Fibroblast of skin of abdomen (primary cell): ENCODE measurements at places on chromosomes 16 and 17.

- DNase-seq, result no peak
These were observed 16.0 kb downstream of the BAIAP2 start for GRCh38 chr17:81050645-81051625.

DNA sequence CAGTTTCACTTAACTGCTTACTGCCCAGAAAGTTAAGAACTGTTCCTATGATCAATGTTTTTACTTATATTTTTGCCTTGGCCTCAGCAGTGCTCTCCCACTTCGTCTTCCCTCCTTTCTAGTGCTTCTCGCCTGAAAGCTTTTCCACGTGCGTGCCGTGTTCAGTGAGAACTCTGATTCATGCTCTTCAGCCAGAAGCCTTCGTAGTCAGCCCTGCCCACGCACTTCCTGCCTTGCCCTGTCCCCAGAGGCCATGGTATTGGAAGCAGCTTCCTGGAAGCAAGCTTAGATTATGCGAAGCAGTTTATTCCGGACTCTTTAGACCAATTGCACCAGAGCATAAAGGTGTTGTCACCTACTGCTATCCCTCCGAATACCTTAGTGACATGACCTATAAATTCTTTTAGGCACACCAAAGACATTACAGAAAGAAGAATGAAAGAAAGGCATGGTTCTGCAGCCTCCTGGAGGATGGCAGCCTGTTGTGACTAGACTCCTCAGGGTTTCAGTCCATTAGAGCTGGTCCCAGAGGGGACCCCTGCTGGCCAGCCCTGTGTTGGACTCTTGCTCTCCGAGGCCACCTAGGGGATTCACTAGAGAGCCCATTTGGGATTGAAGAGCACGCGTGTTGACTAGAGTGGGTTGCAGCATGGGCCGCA, 105.2 kb downstream of the RPTOR start:
- DNase-seq, result peak; percentile 78

DNA sequence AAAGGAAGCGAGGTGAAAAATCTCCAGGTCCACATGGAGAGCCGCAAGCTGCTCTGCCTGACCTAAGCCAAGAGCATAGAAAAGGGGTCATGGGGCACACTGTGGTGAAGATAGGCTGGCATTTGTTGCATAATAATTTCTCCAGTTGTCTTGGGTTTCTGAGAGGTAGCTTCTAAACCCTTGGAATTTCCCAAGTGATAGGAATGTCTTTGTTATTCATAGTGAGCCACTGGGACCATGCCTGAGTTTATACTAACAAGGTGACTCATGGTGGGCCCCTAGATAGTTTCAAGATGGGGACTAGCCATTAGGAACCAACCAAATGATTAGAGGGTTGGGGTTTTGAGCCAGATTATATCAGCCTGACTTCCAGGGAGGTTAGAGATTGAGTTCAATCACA, 25.6 kb downstream of the SOST start:
- DNase-seq, result peak; percentile 94

DNA sequence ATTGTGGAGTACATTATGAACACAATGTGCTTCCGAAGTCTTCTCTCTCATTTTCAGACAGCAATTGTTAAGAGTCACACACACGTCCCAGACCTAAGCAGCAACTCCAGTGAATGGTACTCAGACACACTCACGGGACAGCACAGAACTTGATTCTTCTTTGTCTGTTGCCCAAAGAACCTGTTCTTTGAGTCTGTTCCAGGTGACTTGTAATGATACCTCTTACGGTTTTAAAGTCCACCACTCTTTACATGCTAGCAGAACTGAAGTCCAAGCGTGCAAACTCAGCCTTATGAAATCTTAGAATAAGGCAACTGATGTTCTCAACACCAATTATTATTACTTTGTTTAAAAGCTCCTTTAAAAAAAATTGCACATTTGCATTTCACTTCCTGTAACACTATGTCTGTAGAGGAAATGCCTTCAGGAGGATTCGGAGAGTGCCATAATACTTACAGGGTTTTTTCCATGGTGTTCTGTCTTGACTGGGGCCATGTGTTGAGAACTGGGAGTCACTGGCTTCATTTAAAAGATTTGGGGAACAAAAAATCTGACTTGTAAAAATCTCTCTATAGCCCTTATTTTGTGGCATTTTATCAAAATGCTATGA, 48.1 kb downstream of the MARF1 start:
- DNase-seq, result no peak

GRCh38 chr16:58493756-58494431, 6.0 kb upstream of the NDRG4 start:
- no peak for DNase-seq

- no peak for DNase-seq
These were observed 24.9 kb downstream of the UBE2G1 start for GRCh38 chr17:4341616-4341977.

DNA sequence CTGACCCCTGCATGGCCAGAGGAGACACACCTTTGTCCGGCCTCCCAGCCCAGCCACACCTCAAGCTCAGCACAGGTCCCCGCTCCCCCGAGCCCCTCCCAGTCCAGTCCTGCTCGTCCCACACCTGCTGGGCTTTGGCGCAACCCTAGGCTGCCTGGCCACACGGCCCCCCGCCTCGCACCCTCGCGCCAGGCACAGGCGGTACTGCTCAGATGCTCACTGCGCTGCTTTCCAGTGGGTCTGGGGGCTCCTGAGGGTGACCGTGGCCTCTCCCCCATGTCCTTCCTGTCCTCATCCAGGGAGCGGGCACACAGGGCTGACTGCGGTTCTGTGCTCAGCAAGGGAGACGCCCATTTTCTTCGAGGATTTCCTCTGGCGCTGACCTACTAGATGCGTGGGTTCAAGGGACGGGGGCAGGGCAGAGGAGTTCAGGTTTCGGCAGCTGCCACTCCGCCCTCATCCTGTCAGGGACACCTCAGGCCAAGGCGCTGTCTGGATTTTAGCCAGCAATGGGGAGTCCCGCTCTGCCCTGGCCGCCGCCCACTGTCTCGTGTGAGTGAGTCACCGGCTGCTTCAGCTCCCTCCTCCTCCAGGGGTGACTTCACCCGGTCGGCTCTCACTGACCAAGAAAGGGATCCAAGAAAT, 118.0 kb upstream of the ZNF469 start:
- peak; percentile 92 for DNase-seq

DNA sequence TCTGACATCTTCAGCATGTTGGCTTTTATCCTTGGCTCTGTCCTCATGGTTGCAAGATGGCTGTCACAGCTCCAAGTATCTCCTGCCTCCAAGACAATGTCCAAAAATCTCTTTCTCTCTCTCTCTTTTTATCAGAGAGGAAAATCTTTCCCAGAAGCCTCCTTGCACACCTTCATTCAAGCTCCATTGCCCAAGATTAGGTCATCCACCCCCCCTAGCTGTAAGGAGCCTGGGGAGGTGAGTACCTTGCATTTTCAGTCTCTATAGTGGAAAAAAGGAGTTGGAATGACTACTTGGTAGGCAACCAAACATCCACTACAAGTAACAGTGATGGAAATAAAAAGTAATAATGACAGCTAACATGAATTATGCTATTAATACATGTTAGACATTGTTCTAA, 22.0 kb upstream of the NSMCE1 start:
- no peak for DNase-seq

DNA sequence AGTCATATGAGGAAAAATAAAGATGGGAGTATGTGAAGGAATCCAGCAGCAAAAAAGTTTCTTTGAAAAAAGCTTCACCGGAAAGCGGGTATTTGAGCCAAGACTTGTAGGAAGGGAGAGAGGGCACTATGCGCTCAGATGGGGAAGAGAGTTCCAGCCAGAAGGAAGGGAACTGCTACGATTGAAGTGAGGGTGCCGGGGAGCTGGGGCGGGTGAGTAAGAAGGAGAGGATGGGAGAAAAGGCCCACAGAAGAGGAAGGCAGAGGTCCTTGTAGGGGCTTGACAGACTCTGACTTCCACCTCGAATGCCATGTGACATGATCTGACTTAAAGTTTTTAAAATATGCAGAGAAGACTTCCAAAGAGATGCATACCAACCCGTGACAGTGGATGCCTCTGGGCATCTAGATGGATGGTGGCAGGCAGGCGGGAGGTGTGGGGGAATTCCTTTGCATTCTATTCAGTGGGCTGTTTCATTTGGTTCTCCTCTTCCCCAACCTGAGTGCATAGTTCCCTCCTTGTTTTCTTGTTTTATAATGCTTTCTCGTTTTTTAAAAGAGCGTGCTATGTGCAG, 44.9 kb downstream of the CDRT4 start:
- no peak for DNase-seq

DNA sequence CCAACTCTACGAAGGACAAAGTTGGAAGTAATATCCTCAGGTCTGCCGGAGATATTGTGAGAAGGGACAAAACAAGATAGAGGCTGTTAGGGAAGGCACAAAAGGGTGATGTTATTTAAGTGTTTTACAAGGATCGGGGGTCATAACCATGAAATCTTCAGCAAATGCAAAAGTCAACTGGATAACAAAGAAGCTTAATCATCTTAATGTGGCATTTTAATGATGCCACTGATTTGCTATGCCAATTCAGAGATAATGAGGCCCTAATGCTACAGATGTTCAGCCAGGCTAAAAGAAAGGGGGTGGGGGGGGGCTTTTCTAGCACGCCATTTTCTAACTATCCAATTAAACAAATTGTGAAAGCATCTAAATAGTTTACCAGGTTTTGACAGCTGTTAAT, 63.1 kb downstream of the IKZF3 start:
- DNase-seq, result no peak

- no peak for DNase-seq
These were observed 294.4 kb downstream of the NPIPA8 start for GRCh38 chr16:18041864-18042834.

- no peak for DNase-seq
These were observed 31.8 kb upstream of the PSMD7 start for GRCh38 chr16:74264811-74265210.

GRCh38 chr17:80668375-80669148, 123.9 kb downstream of the RPTOR start:
- no peak for DNase-seq

- no peak for DNase-seq
These were observed 743.6 kb downstream of the KCNJ2 start for GRCh38 chr17:70912716-70913485.

DNA sequence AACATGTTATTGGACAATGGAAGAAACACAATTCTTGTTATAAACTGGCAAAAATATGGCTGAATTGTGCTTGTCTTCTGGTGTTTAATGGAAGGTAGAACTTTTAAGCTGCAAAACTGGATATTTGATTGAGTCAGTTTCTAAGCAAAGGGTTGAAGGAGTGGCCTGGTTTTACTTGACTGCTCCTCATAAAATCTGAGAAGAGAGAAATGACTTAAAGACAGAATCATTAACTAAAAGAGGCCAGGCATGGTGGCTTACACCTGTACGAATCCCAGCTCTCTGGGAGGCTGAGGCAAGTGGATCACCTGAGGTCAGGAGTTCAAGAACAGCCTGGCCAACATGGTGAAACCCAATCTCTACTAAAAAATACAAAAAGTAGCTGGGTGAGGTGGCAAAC, 770.7 kb downstream of the CDH11 start:
- no peak for DNase-seq

- DNase-seq, result no peak
These were observed 32.6 kb upstream of the ERN1 start for GRCh38 chr17:64162554-64162953.

GRCh38 chr17:28896884-28897768, at the start of gene FLOT2:
Gene FLOT2, minus strand, starts transcription at chr17:28897733. Its CDS starts 159 bp downstream, at chr17:28897574.
- peak; percentile 23 for DNase-seq

DNA sequence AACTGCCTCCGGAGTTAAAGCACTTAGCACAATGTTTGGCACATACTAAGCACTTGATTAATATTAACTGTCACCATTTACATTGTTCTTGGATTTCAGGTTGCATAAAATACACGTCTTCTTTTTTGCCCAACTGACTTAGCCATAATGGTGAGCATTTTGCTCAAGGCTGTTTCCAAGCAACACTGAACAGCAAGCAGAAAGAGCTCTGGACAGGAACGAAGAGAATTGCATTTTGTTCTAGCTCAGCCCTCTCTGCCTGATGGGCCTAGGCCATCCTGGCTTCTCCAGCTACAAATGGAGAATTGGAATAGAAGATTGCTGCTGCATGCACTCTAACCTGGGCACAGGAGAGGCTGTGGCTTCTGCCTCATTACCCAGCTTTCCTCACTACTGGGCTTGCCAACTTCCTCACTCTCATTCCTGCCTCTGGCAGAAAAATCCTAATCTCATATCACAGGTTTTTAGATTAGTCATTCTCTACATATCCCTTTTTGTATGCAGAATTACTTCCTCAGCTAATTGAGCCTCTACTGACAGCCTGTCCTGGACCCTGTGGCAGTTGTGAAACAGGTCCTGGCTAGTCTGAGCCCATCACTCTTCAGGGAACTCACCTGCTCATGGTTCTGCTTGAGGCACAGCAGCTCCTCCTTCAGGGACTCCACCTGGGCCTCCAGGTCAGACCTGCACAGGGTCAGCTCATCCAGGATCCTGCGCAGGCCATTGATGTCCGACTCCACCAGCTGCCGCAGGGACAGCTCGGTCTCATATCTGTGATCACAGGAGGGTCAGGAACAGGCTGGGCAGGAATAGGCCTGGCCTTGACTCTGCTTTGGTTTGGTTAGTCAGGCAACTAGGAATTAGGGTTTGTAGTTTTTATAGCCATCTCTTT, 2.5 kb downstream of the KRT33A start:
- DNase-seq, result no peak

- no peak for DNase-seq
These were observed 6.9 kb upstream of the SLC7A6 start for GRCh38 chr16:68257251-68257905.

DNA sequence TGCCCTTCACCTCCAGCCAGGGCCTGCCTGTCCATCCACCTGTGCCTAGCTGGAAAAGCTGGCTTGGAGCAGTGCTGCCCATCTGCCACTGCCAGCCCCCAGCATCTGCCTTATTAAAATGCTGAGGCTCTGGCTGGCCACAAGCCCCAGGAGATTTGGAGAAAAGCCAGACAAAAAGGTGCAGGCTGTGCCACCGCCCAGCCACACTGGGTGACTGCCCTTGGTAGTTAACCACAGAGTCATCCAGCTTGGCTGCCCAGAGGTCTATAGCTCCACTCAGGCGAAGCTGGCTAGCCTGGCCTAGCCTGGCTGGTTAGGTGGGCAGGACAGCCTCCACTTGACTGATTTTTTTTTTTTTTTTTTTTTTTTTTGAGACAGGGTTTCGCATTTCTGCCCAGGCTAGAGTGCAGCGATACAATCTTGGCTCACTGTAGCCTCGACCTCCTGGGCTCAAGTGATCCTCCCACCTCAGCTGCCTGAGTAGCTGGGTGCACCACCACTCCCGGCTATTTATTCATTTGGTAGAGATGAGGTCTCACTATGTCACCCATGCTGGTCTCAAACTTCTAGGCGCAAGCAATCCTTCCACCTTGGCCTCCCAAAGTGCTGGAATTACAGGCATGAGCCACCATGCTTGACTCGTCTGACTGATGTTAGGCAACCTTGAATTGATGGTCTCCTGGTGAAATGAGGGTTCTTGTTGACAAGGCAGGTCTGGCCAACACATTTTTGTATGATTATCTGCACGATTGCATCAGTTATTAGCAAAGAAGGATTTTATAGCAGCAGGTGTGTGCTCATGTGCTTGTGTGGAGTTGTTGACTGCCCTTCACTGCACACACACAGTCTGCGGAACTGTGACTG, 103.8 kb downstream of the RAB11FIP4 start:
- DNase-seq, result peak; percentile 24

DNA sequence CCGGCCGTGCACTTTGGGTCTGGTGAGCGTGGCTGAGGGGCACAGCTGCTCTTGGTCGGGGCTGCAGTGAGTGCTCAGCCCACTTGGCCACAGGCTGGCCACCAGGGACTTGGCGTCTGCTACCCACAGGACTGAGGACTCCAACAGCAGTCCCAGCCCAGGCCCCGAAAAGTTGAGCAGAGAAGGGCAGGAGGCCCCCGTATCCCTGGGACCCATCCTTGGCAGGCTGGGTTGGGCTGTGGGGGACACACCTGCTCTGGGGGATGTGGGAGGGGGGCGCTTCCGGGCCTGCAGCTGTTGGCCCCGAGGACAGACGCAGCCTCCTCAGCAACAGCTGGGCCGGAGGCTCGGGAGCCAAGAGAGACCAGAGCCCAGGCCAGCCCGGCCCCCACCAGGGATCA, 19.4 kb upstream of the SSTR5 start:
- DNase-seq, result no peak
